ENCODE measurements at places on chromosomes 5 and 9.

GRCh38 chr5:96789794-96790330 is 17.9 kb downstream of the ERAP1 start:
- DNase-seq, result no peak

GRCh38 chr9:15642369-15642962 is 89.6 kb downstream of the CCDC171 start:
- no peak for DNase-seq

- DNase-seq, result no peak
These were observed 71.9 kb downstream of the ACTL7B start for GRCh38 chr9:108783731-108784495.

DNA sequence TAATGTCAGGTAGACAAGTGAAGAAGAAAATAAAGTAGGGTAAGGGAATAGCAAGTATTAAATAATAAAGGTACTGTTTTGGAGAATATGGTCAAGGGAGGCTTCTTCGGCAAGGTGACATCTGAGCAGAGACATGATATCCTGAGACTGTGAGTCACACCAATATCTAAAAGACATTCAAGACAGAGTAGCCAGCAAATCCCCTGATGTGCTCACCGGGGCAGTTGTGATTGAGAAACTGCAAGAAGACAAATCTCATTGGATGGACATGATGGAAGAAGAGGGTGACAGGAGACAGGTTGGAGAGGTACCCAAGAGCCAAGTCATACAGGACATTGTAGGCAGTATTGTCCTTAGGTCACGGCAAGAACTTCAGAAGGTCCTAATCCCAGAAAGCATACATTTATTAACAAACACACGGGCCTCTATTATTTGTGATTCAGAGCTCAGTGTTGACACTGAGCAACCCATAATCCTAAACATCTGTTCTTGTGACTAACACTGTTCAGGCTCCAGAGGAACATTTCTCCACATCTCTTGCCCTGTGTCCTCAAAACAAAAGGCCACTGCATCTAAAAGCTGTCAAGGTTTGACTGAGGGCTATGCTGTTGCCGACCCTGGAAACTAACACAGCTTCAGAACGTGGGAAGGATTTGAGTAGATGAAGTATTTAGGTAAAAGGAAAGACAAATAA is 258.7 kb upstream of the CLINT1 start:
- no peak for DNase-seq

DNA sequence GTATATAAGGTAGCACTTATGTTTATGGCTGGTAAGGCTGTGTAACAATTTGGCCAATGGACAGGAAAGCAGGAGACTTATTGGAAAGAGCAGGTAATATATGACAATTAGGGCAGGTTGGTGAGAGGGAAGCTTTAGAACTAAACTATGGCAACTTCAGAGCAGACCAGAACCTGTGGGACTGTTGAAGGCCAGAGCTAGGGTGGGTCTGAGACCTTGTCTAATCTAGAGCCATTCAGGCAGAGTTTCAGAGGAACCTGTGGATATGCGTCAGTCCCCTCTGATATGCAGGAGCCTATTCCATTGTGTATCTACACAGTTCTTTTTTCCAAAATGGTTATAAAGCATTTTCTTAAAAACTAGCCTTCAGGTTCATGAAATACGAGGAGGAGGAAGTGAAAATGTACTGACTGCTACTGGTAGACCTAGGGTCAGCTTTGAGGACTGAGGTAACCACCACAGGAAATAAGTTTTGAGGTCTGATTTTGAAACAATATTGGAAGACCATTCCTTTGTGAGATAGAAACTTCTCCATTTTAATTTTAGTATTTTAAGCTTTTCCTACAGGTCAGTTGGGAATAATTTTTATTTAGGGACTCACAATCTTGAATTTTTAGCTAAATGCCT is 37.6 kb downstream of the ELL2 start:
- DNase-seq, result no peak

GRCh38 chr5:61854531-61854930 is 451.5 kb upstream of the KIF2A start:
- DNase-seq, result no peak

- no peak for DNase-seq
These were observed 334.3 kb downstream of the EBF1 start for GRCh38 chr5:158765407-158765806.

GRCh38 chr5:77867194-77867691 is 91.1 kb upstream of the TBCA start:
- DNase-seq, result no peak

GRCh38 chr9:114592356-114592755 is 4.8 kb downstream of the ATP6V1G1 start:
- DNase-seq, result no peak

GRCh38 chr5:112122353-112122752 is 296.7 kb downstream of the EPB41L4A start:
- no peak for DNase-seq

GRCh38 chr9:35026671-35027070 is 37.1 kb downstream of the DNAJB5 start:
- no peak for DNase-seq

DNA sequence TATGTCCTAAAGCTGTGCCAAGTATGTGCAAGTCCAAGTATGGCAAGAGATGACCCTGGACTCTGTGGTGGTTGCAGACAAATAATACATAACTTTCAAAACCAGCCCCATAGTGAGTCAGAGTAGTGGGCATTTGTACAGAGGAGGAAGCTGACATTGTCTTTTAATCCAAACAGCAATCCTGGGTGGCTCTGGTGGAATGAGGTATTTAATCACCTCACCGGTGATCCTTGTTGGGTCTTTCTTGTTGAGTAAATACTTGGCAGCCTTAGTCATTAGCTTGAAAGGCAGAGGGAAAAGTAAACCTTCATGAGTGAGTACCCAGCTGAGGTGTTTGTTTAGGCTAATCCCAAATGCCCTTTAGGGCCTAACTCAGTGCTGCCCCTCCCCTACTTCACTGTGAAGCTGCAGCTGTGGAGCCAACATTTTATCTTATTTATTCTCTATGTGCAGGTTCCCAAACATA is 148.7 kb upstream of the SLC12A2 start:
- DNase-seq, result no peak

DNA sequence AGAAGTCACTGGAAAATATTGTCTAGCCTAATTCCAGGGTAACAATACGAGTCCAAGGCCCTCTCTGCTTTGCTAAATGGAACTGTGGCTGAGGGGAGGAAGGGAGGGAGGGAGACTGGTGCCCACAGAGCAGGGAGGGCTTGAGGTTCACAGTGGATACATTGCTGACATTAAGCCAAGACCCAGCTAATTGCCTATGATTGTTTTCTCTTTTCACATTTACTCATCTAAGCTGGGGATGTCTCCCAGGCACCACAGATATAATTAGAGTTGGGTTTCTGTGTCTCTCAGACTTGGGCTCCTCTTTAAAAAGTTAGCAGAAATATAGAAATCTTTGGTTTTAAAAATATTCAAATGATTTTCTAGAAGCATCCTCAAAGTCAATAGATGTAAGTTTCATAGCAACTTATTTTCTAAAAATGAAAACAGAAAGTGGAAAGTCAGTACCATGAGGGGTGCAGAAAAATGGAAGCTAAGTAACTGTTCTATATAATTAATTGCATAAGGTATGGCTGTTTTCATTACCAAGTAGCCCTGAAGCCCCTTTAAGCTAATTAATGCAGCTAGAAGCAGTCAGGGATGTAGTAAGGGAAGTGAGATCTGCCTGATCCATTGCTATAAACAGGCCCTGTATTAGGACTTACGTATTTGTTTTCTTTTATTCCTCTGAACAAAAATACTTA is 259.8 kb downstream of the NDUFS4 start:
- no peak for DNase-seq

- DNase-seq, result no peak
These were observed 318.4 kb downstream of the GADD45G start for GRCh38 chr9:89923174-89923573.

DNA sequence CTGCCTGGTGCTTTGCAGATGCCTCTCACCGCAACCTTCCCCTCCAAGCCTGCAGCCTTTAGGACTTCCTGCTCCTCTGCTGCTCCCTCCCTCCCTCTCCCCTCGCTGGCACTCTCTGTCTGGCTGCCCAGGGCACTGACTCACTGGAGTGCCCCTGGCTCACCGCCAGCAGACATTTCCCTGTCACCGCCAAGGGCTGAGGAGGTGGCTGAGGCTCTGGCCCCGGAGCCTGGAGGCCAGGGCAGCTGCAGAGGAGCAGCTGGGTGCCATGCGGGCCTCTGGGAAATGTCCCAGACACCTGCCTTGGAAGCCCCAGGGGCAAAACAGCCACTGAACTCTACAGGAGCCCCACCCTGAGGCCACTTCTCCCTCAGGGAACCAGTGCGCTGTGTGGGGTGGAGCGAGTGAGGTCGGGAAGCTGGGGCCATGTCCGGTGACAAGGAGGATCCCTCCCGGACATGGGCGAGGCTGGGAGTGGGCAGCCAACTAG is 53.4 kb downstream of the TENT4A start:
- DNase-seq, result no peak

Measured in cortex of kidney (tissue), 1 donor.